BE2C (cell line): ENCODE measurements at places on chromosomes 5 and 9.
A peak's percentile ranks its signal among the peaks of the same experiment; 100 is the strongest.

DNA sequence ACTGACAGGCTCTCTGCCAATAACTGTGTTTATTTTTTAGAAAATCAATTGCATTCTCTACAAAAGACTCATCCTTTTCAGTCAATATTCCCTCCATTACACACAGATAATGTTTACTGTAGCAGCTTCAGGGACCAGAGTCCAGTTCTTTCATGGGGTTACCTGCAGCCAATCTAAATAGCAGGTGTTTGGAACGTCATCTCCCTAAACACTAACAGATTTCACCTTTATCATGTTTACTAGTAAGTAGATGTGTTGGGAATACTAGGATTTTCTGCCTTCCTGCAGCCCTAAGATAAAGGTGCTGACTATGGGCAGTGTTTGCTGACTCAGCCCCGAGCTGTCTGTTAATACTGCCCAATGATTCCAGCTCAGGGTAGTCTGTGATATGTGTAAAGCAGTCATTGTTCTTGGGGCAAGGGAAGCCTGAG lies 447.0 kb downstream of the KIF4B start:
- no peak for DNase-seq

GRCh38 chr9:92180002-92180400 lies 64.8 kb upstream of the SPTLC1 start:
- no peak for DNase-seq

- DNase-seq, result no peak
Measured at GRCh38 chr5:43315263-43315662, 2.1 kb upstream of the HMGCS1 start.

DNA sequence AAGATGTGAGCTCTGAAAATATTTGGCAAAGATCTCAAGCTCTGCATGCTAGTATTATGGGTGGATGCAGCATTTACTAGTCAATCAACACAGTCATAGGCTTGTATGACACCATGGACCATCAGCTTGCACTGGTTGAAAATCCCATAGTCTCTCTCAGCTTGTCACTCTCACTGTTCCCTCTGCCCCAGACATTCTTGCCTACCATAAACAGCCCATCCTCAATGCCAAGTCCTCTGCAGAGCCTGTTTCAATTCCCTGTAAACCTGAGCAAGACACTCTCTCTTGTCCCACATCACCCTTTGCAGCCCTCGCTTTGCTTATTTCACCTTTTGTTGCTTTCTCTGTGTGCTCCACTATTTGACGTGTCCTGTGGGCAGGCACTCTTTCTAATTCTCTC lies 264.6 kb downstream of the ICE1 start:
- DNase-seq, result no peak

GRCh38 chr9:32426278-32426939 lies 42.0 kb downstream of the ACO1 start:
- DNase-seq, result no peak

DNA sequence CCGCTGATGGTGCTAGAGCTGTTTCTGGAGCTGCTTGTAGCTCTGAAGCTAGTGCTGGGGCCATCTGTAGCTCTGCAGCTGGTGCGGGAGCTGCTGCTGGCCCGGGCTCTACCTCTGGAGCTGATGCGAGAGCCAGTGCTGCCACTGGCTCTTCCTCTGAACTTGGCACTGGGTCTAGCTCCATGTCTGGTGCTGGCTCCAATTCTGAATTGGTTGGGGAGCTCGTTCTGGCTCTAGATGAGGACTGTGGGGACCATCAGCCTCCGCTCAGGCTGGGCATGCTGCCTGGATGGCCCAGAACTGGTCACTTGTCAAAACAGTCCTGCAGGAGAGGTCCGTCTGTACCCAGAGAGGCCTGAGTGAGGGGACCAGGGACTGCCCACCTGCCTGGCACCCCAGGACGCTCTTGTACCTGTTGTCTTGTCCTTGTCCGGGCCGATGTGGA lies 21.5 kb downstream of the OBP2B start:
- no peak for DNase-seq

DNA sequence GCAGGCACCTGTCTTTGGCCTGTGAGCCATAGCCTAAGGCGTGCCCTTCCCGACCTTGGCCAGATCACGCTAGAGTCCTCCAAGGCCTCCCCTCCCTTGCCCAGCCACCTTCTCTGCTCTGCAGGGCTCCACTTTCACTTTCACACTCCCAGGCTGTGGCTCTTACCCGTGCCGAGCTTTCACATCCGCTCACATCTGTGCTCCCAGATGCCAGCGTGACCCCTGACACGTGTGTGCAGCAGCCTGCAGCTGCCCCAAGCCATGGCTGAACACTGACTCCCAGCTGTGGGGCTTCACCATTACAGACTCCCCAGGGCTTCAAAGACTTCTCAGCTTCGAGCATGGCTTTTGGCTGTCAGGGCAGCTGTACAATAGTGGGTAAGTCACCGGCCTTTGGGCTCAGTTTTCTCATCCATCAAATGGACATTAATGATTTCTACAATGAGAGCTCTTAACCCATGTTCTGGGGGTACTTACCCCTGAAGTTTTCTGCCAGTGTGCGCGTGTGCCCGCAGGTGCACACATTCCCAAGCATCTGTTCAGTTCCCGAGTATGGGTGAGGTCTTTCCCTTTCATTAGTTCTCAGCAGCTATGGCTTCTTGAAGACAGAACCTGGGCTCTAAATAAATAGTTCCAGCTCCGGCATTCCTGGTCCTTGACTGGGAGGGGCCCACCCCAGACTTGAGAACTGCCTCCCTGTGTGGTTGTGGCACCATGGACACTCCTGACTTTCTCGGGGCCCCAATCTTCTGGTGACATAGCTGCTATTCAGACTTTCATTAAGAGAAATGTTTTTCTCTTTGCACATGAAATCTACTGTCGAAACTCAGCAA lies 118.6 kb downstream of the RGS3 start:
- DNase-seq, result peak; percentile 46

DNA sequence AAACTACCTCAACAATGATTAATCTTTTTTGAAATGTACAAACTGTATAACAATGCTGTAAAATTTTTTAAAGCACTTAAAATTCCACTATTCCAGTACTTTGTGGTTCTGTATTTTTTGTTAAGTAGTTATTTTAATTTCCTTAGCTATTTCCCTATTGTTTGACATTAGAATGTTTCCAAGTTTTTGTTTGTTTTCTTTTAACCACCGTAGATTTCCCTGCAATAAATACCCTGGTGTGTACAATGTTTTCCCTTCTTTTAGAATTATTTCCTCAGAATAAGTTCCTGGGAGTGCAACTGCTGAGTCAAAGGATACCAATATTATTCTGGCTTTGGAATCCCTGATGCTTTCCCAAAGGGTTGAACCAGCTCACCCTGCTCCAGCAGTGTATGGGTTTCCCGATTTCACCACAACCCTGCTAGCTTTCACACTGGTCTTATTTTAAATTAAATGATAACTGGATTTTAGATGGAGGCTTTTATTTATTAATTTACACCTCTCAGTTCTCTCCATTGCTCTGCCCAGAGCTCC lies 20.6 kb upstream of the ANGPTL2 start:
- DNase-seq, result no peak

- DNase-seq, result peak; percentile 42
Measured at GRCh38 chr5:103402851-103403250, 144.3 kb downstream of the MACIR start.

GRCh38 chr9:90802386-90802985 lies 867 bp downstream of the SYK start:
- DNase-seq, result no peak

- peak; percentile 83 for DNase-seq
Measured at GRCh38 chr5:139147483-139148087, 50.6 kb downstream of the SIL1 start.

GRCh38 chr5:137501846-137502406 lies 2.8 kb upstream of the SPOCK1 start:
- no peak for DNase-seq

DNA sequence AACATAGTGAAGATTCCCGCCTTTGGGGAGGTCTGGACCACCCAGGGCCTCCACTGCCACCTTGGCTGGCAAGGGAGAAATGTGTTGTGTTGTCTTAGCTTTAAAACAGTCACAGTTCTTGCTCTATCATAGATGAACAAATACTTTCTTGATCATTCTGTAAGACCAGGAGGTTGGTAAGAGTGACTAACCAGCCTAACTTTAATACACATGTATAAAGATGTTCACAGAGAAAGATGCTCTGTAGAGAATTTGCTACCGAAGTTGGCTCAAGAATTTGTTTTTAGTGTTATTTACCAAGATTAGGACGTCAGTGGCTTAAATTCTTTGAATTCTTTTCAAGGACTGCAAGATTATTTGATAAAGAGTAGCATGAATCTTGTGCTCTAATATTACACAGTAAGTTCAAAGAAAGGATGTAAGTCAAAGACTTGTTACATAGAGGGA lies 28.4 kb downstream of the GLRX start:
- no peak for DNase-seq

- DNase-seq, result no peak
Measured at GRCh38 chr5:56610093-56610698, 205.2 kb upstream of the MAP3K1 start.

- DNase-seq, result no peak
Measured at GRCh38 chr5:7728076-7728475, 122.9 kb downstream of the CFAP90 start.

- no peak for DNase-seq
Measured at GRCh38 chr5:178797546-178798440, 62.0 kb upstream of the ZNF354B start.

DNA sequence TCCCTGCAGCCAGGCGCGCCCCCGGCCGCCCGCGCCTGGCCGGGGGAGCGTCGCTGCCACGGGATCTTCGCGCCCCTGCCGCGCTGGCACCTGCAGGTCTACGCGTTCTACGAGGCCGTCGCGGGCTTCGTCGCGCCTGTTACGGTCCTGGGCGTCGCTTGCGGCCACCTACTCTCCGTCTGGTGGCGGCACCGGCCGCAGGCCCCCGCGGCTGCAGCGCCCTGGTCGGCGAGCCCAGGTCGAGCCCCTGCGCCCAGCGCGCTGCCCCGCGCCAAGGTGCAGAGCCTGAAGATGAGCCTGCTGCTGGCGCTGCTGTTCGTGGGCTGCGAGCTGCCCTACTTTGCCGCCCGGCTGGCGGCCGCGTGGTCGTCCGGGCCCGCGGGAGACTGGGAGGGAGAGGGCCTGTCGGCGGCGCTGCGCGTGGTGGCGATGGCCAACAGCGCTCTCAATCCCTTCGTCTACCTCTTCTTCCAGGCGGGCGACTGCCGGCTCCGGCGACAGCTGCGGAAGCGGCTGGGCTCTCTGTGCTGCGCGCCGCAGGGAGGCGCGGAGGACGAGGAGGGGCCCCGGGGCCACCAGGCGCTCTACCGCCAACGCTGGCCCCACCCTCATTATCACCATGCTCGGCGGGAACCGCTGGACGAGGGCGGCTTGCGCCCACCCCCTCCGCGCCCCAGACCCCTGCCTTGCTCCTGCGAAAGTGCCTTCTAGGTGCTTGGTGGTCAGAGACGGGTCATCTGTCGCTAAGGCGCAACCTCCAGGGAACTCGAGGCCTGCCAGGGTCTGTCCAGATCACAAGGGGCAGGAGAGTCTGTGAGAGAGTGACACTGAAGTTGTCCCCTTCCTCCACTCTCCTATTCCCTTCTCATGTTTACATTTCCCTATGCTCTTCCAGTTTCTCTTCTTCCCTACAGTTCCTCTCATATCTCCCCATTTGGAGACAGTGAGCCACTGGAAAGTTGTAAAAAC lies 1.3 kb downstream of the GPR150 start:
- peak; percentile 67 for DNase-seq

- peak; percentile 61 for DNase-seq
Measured at GRCh38 chr9:16870596-16871335, at the start of gene BNC2. Gene BNC2, minus strand, starts transcription at chr9:16870670. Its CDS starts 22 bp downstream, at chr9:16870648.

DNA sequence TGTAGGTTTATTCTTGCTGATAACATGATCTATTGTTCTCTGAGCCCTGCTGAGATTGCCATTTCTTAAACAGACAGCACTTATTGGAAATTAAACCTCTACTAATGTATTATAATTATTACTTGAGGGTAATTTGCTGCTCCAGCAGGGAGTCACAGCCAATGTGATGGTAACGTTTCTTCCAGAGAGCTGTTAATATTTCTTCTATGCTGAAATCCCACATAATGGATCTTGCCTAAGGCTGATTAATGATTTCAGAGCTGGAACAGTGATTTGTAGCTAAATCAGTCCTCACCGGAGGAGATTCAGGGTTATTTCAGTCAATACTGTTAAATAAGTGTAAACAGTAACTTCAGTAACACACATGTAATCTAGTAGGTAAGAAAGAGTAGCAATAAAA lies 170.1 kb downstream of the CDH12 start:
- DNase-seq, result peak; percentile 20

DNA sequence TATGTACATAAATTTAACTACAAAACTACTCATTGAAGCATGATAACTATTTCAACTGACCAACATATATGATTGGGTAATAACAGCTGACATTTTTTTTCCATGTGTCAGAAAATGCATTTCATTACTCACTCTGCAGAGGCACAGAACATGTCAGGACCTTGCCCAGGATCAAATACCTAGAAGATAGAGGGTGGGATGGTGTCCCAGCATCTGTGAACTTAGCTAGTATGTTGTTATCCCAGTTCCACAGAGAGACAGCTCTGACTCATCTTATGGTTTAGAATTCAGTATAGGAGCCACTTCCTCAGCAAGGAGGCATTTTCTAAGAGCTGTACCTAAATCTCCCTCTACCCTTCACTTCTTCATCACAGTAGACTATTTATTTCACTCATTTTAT lies 1198.6 kb upstream of the ACO1 start:
- no peak for DNase-seq

- peak; percentile 87 for DNase-seq
Measured at GRCh38 chr5:55172937-55173686, at the start of gene CDC20B. Gene CDC20B, minus strand, starts transcription at chr5:55173177. Its CDS starts 177 bp downstream, at chr5:55173000.
